Spinal cord (tissue), 10 donors: ENCODE measurements at places on chromosomes 11 and 22. TPM values are rescaled to one million over a fixed set of nuclear protein-coding genes. Genes with fewer than 3 reads are reported as not detected.

The GSTT2B gene
- total RNA-seq = 5.5 TPM

The RFPL3 gene
- total RNA-seq = not detected

The TRIM5 gene
- 25.5 TPM for total RNA-seq

The APOA4 gene
- not detected for total RNA-seq

The OR2AG1 gene
- total RNA-seq = not detected

The C22orf23 gene
- 0.69 TPM for total RNA-seq

The TRIM51 gene
- total RNA-seq = not detected

The DLG2 gene
- total RNA-seq = 37.7 TPM

The SAA4 gene
- total RNA-seq = not detected

The RAG2 gene
- total RNA-seq = not detected

The EHBP1L1 gene
- total RNA-seq = 13.9 TPM

The FXYD6 gene
- total RNA-seq = 253 TPM
